ENCODE measurements at places on chromosomes 5 and 9. TPM values are rescaled to one million over a fixed set of nuclear protein-coding genes. Genes with fewer than 3 reads are reported as not detected.

DNA sequence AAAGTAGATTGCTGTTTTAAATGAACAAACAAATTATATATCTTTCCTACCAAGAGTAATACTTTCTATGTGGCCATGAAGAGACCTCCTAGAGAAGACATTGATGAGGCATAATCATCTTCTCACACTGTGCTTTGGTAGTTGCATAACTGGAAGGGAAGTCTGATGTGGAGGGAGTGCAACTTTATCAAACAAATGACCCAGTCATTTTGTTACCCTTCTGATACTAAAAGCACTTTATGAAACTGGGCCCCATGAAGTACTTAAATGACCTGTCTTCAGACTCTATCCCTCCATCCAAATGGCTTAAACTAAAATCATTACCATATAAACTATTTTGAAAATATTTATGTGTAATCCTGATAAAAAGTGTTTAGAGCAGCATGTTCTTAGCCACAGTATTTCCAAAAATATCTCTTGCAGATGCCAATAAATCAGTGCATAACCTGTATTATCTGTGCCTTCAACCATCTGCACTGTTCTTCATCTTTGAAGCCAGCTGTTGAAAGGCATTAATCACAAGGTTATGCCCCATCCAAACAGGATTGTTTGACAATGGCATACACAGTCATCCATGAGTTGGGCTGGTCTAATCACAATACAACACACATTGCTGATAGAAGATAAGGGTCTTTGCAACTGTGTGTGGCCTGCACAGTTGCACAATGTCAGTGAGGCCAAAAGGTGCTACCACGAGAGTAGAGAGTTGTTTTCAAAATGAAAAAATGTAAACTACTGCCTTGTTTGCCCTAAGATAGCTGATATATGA is 31.9 kb upstream of the MIER3 start:
- DNase-seq, result no peak

- DNase-seq, result no peak
Observed at GRCh38 chr9:81855538-81855937, 72.7 kb upstream of the SPATA31D4 start.

GRCh38 chr5:150670948-150671310 is 9.9 kb downstream of the MYOZ3 start:
- DNase-seq, result no peak

GRCh38 chr5:135138116-135138850 is 104.3 kb upstream of the PITX1 start:
- no peak for DNase-seq

DNA sequence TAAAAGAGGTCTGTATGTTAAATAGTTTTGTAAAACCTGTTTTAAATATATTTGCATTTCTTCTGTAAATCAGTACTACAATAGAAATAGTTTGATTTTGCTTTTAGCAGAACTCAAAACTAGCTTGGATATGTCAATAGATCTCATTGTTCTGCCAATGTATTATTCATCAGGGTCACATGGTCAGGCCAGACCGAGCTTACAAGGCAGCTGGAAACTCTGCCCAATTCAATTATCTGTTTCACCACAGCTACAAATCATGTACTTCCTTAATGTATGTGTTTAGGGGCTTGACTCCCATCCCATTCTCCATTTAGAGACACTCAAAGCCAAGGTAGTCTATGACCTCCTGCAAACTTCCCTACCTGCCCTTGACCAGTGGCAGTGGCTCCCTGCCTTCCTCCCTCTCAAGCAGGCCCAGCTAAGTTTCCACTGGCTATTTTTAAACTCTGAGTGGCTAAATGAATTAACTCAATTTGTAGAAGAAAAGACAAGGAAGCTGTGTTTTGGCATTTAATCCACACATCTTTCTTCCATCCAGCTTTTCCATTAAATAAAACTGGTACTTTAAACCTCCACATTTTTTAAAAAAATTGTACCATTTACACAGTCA is 46.4 kb upstream of the SELENOP start:
- no peak for DNase-seq

DNA sequence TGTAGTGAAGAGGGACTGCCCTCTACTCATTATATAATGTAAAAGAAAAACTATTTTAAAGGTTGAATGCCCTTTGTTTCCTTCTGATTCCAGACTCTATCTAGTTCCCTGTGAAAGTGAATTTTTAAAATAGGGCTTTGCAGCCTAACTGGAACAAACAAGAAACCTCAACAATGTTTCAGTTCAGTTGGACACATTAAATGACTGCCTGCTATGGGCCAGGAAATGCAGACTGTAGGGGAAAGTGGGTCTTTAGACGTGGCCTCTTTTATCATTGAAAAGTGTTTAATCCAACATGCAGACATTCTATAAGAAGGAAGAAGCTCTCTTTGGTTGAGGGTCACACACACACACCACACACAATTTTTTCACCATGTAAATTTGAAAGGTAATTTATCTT is 289.1 kb downstream of the ICE1 start:
- DNase-seq, result no peak

DNA sequence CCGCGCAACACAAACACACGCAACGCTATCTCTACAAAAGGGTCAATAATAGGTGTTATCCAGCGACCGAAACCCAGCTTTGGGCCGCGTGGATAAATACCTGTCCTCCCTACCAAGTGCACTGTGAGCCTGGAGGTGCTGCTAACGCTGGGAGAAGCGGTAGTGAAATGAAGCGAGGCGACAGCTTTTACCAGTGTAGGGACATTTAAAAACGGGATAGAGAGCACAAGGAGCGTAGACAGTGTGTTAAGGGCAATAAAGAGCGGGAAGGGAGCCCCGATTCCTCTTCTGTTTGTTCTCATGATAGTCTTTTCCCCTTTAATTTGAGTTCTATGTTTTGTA is 421 bp upstream of the DEPDC1B start:
- peak; percentile 20 for DNase-seq

- no peak for DNase-seq
Observed at GRCh38 chr9:128340691-128341434, 536 bp downstream of the SLC27A4 start.

DNA sequence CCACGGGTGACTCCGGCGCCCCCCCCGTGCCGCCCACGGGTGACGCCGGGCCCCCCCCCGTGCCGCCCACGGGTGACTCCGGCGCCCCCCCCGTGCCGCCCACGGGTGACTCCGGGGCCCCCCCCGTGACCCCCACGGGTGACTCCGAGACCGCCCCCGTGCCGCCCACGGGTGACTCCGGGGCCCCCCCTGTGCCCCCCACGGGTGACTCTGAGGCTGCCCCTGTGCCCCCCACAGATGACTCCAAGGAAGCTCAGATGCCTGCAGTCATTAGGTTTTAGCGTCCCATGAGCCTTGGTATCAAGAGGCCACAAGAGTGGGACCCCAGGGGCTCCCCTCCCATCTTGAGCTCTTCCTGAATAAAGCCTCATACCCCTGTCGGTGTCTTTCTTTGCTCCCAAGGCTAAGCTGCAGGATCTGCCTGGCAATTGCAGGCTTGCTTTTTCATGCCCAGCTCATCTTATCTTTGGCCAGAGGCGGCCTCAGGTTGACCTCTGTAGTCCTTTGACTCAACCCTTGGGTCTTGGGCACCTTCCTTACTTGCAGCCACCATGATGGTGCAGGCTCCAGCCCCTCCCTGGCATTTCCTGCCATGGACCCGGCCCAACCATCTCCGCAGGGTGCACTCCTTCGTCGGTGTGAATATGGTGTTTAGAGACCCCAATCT is 9.8 kb downstream of the CEL start:
- no peak for DNase-seq

GRCh38 chr5:171841984-171842776 is 56.6 kb downstream of the SMIM23 start:
- no peak for DNase-seq

DNA sequence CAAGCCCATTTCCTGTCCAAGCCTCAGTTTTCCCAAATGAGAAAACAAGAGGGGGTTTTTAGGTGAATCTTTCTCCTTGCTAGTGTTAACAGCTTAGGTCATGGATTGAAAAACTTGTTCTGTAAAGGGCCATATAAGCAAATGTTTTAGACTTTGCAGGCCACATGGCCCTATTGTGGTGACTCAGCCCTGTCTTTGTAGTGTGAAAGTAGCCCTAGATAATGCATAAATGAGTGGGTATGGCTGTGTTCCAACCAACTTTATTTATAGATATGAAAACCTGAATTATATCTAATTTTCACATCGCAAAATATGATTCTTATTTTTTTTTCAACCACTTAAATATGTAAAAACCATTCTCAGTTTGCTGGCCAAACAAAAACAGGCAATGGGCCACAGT is 6.9 kb upstream of the BARX1 start:
- no peak for DNase-seq

GRCh38 chr9:118121361-118121760 is 417.2 kb downstream of the TLR4 start:
- no peak for DNase-seq

DNA sequence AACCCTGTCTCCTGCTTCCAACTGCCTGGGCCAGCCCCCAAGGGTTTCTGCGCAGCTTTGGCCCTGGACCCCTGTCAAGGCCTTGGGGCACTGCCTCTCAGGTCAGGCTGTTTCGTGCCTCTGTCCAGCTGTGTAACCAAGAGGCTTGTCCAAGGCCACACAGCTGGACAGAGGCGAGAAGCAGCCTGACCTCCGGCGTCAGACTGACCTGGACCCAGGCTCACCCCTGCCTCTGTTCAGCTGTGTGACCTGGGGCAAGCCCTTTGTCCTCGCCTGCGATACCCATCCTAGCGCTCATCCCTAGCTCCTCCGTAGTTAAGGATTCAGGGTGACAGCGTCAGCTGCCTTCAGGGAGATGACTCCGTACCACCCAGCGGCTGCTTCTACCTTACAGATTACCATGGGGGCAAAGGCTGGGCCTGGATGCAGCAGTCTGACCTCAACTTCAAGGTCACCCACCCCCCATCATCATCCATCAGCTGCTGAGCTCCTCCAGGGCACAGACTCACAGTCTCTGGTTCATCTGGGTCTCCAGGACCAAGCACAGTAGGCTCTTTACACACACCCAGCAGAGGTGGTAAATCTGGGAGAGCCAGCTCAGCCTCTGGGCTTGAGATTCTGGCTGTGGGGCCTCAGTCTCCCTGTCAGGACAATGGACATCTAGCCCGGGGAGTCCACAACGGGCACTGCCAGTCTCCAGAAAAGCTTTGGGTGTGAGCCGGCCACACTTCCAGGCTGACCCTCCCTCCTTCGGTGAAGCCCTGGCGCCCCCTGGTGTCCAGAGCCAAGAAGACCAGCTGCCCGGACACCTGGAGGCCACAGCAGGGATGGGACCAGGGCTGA is 7.9 kb downstream of the AK1 start:
- DNase-seq, result peak; percentile 82

DNA sequence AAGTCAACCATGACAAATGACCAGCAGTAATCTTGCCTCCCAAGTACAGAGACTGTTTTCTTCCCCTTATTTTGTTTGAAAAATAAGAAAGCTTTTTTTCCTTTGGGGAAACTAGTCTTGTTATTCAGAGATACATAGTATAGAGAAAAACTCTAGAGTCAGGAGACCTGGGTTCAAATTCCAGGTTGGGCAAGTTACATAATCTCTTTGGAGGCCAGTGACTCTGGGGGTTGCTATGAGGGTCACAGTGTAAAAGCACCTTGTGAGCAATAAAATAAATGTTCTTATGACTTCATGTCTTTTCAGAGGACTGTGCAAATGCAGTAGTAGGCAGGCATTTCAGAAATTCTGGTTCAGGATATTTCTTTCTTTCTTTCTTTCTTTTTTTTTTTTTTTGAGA is 71.5 kb downstream of the GDNF start:
- DNase-seq, result no peak

DNA sequence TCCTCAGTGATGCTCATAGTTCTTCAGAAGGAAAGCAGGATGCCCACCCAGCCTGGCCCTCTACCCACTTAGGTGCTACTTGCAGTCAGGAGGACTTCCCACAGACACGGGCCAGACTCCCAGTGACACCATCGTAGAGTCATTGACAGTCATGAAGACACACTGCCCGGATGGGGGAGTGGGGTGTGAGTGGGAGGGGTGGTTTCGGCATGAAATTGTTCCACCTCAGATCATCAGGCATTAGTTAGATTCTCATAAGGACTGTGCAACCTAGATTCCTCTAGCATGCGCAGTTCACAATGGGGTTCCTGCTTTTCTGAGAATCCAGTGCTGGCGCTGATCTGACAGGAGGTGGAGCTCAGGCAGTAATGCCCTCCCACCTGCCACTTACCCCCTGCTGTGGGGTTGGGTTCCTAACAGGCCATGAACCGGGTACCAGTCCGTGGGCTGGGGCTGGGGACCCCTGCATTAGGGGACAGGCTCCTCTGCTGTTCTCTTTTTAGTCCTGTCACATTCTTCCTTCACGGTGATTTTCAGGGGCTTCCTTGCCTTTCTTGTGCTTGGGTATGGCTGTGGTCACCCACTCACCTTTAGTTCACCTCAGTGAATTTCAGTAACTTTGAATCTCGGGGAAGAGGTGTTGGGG is 88.2 kb upstream of the ANKRD55 start:
- no peak for DNase-seq

DNA sequence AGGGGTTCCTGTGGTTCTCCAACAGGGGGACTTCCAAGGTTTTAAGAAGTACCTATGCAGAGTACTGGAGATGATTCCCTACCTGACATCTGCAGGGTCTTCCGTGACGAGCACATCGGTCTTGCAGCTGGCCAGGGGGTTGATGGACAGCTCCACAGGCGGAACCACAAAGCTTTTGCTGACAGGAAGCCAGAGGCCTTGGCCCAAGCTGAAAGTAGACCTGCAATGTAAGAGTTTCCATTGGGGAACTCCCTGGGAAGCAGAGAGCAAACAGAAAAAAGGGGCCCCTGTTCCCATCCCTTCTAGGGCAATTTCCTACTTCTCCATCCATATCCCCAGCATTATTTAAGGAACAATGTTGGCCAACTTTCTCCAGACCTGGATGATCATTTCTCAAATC is 288.0 kb downstream of the TRIM32 start:
- DNase-seq, result no peak

DNA sequence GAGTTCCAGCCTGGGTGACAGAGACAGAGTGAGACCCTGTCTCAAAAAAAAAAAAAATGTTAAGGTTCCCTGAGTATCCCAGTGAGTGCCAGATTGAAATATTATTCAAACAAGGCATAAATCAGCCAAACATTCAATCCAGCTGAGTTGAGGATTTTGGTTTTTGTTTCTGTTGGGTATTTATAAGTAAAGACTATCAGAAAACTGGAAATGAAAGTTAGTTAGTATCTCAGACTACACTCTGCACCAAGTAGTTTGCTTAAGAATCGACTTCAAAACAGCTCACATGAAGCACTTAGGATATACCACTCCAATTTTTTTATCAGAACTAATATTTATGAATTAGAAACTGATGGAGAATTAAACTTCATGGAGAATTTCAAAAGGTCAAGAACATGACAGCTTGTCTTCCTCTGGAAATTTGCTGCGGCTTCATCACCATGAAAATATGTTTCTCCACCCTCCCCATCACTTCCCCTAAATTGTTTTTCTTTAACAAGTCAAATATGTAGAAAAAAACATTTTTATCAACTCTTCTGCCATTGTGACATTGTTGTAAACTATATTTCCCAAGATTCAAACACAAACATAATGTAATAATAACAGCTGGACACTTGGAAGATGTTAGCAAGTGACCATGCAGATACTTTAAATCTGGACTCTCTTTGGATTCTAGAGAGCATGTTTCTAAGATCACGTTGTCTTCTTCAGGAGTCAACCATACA is 110.0 kb upstream of the PTGER4 start:
- DNase-seq, result no peak

- no peak for DNase-seq
Observed at GRCh38 chr5:1751026-1751863, 48.4 kb downstream of the MRPL36 start.

- DNase-seq, result no peak
Observed at GRCh38 chr9:71363286-71363961, 242.0 kb upstream of the TRPM3 start.

The PDE8B gene
- not detected for total RNA-seq

The KCNT1 gene
- total RNA-seq, result not detected

The ENC1 gene
- total RNA-seq, result 44.2 TPM

The HAVCR2 gene
- 1.6 TPM for total RNA-seq

The RASGEF1C gene
- not detected for total RNA-seq

The MTX3 gene
- total RNA-seq, result 26.2 TPM

The SLC4A9 gene
- total RNA-seq, result not detected

Measured in CD8-positive, alpha-beta T cell (primary cell).